Thyroid gland (tissue), 4 donors: ENCODE measurements at places on chromosomes 1 and 21.

DNA sequence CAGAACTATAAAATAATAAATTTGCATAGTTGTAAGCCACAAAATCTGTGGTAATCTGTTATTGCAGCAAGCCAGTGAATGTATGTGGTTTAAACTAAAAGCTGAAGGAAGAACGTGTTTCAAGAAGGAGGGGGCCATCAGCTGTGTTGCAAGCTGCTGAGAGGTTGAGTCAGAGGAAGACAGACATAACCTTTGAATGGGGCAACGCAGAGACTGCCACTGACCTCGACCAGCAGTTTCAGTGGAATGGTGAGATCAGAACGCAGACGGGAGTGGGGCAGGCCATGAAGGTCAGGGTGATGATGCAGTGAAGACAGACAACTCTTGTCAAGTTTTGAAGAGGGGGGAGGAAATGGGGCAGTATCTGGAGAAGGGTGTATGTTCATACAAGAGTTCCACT is 23.2 kb upstream of the QSOX1 start:
- DNase-seq: no peak

- DNase-seq: no peak
These were observed 7.7 kb upstream of the CD5L start for GRCh38 chr1:157849229-157849875.

GRCh38 chr1:219733511-219734174 is 120.7 kb upstream of the ZC3H11B start:
- DNase-seq: no peak

GRCh38 chr1:24970399-24970753 is 40.3 kb upstream of the RUNX3 start:
- no peak for DNase-seq

- DNase-seq: no peak
These were observed 518 bp downstream of the PLOD1 start for GRCh38 chr1:11935057-11935412.

- DNase-seq: no peak
These were observed 516.9 kb downstream of the PTPRU start for GRCh38 chr1:29753244-29753643.

DNA sequence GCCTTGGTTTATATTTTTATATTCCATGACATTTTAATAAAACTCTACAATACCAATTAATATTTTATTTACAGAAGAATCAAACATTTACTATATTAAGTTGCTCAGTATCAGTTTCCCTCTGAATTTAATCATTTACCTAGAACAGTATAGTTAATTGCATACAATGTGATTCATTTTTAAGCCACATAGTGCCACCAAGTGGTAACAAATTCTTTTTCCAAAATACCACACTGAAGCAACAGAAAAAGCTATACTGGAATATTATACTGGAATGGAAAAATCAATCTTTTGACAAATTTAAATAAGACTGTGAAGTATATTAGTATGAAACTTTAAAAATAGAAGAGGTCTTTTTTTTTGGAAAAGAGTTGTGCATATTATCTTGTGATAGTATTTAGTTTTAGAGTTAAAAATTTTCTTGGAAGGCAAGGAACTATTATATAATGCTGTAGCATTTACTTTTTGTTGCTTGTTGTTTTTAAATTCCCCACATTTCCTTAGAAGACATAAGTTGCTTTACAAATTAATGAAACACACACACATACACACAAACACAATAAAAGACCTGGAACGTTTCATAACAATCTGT is 57.3 kb downstream of the ZNF644 start:
- DNase-seq: no peak

DNA sequence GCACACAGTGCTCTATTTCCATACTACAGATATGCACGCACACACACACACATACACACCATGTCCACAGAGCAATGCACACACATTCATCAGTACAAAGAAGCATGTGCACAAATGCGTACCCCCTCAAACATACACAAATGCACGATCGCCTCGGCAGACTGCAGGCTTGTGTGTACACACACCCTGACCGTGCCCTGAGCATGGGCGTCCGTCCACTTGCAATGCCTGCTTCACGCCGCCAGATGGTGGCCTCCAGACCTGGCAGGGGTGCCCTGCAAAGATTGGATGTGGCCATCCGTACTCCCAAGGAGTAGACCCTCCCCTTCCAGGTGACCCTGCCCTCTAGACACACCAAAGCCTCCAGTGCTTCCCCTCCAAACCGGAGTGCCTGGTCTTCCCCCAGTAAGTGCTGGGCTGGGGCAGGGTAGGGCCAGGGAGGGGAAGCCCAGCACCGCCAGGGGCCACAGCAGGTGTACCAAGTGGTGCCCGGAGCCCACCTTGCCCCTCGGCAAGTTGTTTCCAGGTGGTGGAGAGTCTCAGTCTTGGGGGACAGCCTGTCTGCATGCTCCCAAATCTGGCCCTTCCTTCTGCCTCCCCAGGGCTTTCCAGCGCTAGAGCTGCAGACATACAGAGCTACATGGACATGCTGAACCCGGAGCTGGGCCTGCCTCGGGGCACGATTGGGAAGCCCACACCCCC is 20.6 kb downstream of the ESPN start:
- DNase-seq: peak; percentile 49

GRCh38 chr1:64093941-64094340 is 109.5 kb upstream of the UBE2U start:
- DNase-seq: no peak

GRCh38 chr1:78497201-78497600 is 6.4 kb downstream of the PTGFR start:
- DNase-seq: no peak

GRCh38 chr1:203525685-203526084 is 31.7 kb downstream of the OPTC start:
- DNase-seq: no peak

- DNase-seq: no peak
These were observed 1.2 kb downstream of the ETV3 start for GRCh38 chr1:157137046-157137407.

GRCh38 chr1:84412316-84412942 is 14.1 kb downstream of the DNASE2B start:
- DNase-seq: no peak

GRCh38 chr1:217040711-217041455 is 317.7 kb upstream of the ESRRG start:
- DNase-seq: no peak

DNA sequence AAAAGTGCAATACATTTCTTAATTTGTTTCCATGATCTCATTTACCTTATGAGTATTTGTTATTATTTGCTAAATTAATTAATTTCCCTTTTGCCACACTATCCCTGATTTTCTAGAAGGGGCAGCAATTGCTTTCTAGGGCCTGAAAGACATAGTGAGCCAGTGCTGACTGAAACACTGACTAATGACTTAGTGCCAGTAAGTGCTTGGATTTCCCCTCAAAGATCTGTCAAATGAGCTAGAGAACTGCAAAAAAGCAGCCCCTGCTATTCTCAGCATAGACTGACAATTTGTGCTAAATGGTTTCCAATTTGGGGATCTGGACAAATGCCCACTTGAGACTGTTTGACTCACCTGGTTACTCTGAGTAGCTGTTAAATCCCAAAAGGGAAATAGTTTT is 35.6 kb upstream of the USH2A start:
- DNase-seq: no peak

DNA sequence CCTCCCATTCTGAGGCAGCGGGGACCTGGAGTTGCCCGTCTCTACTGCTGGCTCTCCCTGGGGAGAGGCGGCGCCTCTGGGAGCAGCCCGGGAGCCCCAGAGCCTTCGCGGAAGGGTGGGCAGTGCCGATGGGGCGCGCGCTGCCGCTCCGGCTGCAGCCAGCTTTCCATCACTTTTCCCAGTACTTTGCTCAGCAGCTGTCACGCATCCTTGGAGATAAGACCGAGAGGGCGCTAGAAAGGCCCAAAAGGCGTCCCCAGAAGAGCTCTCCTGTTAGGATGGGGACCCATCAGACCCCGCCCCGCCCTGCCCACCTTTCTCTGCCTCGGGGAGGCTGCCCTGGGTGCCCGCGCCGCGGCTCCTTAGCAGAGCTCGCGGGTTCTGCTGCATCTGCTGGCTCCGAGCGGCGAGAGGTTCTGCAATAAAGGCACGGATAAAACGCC is 534 bp downstream of the KCNH1 start:
- peak; percentile 19 for DNase-seq

DNA sequence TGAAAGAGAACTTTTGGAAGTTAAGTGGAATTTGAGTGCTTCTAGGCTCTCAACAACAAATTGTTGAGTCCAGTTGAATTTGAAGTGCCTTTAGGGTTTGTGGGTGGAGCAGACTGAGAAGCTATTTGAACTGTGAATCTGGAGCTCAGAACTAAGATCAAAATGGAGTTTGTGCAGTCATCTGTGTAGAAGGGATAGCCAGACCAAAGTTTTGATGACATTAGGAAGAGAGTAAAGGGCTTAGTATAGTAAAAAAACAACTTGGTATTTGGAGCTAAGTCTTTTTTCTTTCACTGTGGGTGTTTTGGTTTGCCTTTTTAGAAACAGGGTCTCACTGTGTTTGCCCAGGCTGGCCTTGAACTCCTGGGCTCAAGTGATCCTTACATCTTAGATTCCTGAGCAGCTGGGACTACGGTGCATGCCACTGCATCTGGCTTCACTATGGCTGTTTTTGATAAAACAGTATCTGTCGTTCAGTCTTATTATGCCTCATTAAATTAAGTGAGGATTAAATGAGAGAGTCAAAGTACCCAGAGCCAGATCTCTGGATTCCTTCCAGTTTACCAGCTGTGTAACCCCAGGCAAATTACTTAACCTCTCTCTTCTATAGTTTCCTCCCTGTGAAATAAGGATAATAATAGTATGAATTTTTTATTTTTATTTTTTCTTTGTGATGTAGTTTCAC is 20.0 kb downstream of the HDAC1 start:
- DNase-seq: no peak

GRCh38 chr1:237411621-237412020 is 369.6 kb downstream of the RYR2 start:
- peak; percentile 3 for DNase-seq

GRCh38 chr1:30420519-30421050 is 302.8 kb downstream of the MATN1 start:
- DNase-seq: no peak

- no peak for DNase-seq
These were observed 65.4 kb upstream of the ESRRG start for GRCh38 chr1:216788671-216789070.

- DNase-seq: no peak
These were observed 367.7 kb downstream of the PRDM2 start for GRCh38 chr1:14067711-14068110.

DNA sequence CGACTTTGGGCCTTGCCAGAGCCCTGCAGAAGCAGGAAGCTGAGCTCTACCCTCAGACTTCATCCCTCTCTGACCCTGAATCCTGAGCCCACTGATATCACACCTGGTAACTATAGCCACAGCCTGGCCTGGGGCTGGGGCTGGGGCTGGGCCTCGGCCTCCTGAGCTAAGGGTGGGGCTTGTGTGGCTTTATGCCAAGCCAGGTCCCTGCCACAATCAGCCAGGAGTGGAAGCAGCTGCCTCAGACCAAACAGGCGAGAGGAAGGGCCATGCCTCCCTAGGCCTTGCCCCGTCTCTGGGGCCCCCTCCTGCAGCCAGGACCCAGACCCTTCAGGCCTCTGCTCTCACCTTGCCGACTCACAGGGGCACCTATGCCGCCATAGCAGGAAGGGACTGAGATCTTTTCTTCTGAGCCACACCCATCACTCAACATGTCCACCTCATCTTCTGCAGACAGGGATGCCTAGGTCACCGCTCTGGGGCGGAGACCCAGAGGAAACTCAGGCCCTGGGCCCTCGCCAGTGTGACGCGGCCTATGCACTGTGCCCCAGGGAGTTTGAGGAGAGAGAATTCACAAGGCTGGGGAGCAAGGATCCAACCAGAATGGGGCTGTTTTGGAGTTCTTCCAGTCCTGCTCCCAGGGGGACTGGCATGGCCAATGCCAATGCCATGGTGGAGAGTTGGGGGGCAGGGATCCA is 5.7 kb downstream of the UBXN11 start:
- no peak for DNase-seq

DNA sequence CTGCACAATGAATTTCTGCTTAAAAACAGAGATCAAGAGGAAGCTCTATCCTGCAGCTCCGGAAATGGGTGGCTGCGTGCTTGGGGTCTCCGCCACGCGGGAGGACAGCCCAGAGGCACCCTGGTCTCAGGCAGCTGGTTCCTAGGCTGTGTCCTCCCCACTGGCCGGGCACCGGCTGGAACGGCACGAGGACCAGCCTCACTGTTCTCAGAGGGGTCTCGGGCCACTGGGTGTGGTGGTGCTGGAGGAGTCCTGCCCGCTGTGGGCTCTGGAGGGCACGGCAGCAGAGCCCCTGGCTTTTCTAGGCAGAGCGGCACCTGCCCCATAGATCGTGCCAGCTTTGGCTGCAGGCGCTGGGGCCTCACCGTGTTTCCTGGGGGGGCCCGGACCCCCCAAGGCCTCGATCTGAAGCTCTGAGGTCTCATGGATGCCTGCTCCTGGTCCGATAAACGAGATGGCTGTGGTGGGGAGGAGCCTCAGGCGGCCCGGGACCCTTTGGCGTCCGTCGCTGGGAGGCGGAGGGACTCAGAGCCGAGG is 8.2 kb upstream of the RNF223 start:
- peak; percentile 1 for DNase-seq

DNA sequence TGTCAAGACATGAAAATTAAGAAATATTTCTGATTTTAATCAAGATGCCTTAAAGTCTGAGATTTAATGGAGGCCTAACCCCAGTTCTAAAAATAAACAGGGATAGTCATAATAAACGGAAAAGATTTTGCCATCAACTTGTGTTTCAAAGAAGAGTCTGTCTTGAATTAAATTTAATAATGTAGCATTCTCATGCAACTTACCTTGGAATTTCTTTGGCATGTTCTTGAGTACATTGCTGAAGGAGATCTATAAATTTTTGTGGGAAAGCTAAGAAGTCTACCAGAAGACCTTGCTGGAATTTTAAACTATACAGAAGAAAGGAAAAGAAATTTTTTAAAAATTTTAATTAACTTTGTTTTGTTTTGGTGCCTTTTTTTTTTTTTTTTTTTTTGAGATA is 10.6 kb downstream of the SASS6 start:
- no peak for DNase-seq

- DNase-seq: peak; percentile 90
These were observed 37.1 kb upstream of the ARHGEF10L start for GRCh38 chr1:17502326-17502778.

DNA sequence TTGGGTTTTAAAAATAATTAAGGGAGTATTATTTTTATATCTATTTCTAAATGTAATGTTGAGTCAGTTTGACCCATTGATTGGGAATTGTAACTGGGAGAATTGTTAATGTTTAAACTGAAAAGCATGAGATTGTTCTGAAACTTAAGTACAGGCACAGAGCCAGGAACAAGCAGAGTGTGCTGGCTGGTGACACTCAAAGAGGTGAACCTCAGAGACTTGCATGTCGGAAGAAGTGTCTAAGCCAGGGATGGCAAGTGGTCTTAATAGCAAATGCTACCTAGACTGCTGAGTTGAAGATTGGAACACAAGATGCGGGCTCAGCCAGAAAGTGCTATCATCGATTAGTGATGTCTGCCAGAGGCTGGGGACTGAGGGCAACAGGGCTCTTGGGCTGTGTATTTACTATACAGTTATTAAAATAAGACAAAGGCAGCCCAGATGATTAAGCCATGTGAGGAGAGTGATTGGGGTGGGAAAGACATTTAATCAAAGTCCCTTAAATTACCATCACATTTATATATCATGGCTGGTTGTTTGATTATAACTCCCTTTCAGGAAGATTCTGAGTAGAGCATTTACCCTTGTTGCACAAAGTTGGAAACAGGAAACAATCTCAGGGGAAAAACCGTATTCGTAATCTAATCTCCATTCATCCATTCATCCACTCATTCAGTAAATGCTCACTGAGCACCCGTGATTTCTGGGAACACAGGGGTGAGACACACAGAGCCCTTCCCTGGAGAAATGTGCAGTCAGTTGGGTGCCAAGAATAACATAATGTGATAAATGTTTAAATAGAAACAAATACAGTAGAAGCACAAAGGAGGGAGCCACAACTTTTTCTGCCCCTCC is 42.8 kb downstream of the C8A start:
- DNase-seq: no peak

- no peak for DNase-seq
These were observed 580 bp upstream of the AZIN2 start for GRCh38 chr1:33080373-33080772.
